AG08396 (cell line): ENCODE measurements at places on chromosomes 16 and 17.

DNA sequence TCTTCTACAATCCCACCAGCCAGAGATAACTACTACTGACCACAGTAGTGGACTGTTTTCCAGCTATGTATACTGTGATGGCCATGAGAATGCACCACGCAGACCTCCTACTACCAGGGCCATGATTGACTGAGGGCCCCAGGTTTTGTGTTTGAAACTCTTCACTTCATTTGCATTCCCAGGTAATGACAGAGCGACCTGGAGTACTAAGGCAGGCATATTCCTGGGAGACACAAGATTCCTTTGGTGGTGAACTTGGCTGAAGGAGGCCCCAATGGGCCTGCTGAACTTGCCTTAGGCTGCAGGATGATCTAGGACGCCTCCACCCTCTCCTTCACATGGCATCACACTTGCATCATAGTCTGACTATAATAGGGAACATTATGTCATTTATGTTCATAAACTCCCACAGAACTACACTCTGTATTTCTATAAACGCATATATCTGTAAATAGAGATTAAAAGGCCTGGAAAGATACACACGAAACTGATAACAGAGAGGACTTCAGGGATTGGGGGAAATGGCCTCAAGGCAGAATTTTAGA is 30.4 kb downstream of the CLEC19A start:
- no peak for DNase-seq

DNA sequence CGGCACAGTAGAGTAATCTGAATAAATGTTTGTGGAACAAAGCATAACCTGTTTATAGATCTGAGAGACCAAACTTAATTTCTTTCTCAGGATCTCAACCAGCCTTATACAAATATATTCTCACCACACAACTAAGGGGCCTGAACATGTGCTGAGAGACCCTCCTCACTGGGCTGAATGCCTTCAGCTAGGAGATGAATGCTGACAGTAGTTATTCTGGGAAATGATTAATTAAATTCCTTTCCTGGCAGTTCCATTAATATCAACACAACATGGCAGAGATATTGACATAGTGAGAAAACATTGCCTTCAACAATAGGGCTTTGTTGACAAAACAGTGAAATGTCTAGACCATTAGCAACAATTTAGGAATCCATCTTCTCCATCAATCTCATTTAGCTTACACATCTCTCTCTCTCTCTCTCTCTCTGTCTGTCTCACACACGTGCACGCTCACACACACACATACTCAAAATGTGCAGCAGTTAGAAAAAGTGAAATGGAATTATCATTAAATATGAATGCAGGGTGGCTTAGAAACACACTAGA is 780.8 kb upstream of the CDH8 start:
- DNase-seq = no peak

DNA sequence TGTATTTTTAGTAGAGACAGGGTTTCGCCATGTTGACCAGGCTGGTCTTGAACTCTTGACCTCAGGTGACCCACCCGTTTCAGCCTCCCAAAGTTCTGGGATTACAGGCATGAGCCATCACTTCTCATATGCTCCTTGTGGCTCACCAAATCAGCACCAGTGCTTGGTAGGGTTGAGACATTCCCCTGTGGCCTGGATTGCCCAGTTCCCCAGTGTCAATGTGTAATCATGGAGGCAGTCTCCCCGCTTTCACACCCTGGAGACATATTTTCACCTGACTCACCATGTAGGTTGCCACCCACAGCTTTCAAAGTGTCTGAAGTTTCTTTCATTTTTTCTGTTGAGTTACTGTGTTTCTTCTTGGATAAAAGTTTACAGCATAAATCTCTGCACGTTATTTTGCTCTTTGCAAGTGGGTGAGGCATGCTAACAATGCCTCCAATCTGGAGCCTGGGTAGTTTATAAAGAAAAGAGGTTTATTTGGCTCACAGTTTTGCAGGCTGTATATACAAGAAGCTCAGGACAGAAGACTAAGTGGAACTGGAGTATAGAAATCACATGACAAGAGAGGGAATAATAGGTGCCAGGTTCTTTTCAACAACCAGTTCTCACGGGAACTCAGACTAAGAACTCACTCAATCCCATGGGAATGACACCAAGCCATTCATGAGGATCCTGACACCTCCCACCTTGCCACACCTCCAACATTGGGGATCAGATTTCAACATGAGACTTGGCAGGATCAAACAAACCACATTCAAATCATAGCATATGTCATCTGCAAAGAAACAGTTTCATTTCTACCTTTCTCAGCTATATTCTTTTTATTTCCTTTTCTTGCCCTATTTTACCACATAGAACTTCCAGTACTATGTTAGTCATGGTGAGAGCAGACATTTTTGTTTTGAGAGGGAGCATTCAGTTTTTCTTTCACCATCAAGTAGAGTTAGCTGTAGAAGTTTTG is 113.2 kb downstream of the PHKB start:
- peak; percentile 27 for DNase-seq

GRCh38 chr17:57010487-57010886 is 32.6 kb downstream of the SCPEP1 start:
- DNase-seq = no peak

DNA sequence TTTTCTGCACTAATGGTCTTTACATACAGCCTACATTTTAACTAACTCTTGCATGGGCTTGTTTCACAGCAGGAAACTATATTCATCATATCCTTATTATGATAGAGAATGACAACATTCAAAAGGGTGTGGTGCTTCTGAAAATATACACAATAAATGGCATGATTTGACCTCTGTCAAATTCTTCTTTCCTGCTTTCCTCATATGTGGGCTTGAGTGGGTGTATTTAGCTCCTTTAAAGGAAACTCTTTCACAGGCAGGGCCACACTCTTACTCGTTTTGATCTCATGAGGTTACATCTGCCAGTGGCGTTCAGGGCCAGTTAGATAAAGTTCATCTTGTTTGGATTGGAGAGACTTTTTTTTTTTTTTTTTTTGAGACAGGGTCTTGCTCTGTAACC is 6.1 kb downstream of the SLC35G3 start:
- DNase-seq = no peak

DNA sequence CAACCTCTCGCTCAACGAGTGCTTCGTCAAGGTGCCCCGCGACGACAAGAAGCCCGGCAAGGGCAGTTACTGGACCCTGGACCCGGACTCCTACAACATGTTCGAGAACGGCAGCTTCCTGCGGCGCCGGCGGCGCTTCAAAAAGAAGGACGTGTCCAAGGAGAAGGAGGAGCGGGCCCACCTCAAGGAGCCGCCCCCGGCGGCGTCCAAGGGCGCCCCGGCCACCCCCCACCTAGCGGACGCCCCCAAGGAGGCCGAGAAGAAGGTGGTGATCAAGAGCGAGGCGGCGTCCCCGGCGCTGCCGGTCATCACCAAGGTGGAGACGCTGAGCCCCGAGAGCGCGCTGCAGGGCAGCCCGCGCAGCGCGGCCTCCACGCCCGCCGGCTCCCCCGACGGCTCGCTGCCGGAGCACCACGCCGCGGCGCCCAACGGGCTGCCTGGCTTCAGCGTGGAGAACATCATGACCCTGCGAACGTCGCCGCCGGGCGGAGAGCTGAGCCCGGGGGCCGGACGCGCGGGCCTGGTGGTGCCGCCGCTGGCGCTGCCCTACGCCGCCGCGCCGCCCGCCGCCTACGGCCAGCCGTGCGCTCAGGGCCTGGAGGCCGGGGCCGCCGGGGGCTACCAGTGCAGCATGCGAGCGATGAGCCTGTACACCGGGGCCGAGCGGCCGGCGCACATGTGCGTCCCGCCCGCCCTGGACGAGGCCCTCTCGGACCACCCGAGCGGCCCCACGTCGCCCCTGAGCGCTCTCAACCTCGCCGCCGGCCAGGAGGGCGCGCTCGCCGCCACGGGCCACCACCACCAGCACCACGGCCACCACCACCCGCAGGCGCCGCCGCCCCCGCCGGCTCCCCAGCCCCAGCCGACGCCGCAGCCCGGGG is 1.3 kb downstream of the FOXC2 start:
- DNase-seq = peak; percentile 70

GRCh38 chr17:65498816-65499215 is 62.6 kb downstream of the AXIN2 start:
- no peak for DNase-seq

- DNase-seq = peak; percentile 43
Observed at GRCh38 chr16:86270696-86271095, 239.6 kb upstream of the FOXF1 start.

GRCh38 chr17:61476476-61477203 is 24.4 kb downstream of the TBX4 start:
- no peak for DNase-seq

DNA sequence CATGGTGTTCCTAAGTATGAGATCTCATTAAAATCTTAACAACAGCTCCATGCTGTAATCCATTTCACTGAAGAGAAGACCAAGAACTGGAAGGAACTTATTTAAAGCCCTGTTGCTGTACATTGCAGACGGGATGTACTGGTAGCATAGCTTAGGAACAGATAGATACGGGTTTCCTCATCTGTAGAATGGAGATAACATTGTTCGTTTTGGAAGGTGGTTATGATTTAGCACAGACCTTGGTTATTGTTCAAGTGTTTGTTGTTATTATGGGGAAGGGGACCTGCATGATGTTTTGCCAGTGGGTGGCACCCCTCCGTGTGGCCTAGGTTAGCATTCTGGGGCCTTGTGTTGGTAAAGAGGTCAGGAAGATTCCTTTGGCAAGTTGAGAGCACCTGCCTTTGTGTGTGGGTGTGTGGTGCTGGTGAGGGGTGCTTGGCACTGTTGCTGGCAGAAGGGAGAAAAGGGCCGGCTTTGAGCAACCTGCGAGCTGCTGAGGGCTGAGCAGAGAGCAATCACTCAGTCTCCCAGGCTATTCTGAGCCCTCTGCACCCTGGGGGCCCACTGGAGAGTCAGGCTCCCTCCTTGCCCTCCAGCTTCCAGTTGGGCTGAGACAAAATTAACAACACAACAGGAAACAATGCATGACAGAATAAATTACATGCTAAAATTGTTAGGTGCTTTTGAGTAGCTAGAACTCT is 2.3 kb downstream of the TAOK2 start:
- peak; percentile 12 for DNase-seq

DNA sequence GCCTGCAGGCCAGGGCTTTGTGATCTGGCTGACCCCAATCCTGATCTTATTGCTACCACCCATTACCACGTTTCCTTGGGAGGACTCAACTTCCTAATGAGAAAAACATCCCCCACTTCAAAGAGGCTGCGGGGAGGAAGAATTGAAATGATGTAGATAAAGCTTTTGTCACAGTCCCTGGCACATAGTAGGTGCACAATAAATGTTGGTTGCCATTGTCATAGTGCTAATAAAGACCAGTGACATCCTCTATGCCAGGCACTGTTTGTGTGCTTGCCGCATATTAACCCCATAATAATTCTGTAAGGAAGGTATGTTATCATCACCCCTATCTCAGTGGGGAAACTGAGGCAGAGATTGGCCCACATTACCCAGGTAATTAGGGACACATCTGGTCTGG is 22.4 kb downstream of the WNT3 start:
- DNase-seq = no peak

GRCh38 chr17:44782326-44782850 is 23.6 kb downstream of the ADAM11 start:
- DNase-seq = no peak

DNA sequence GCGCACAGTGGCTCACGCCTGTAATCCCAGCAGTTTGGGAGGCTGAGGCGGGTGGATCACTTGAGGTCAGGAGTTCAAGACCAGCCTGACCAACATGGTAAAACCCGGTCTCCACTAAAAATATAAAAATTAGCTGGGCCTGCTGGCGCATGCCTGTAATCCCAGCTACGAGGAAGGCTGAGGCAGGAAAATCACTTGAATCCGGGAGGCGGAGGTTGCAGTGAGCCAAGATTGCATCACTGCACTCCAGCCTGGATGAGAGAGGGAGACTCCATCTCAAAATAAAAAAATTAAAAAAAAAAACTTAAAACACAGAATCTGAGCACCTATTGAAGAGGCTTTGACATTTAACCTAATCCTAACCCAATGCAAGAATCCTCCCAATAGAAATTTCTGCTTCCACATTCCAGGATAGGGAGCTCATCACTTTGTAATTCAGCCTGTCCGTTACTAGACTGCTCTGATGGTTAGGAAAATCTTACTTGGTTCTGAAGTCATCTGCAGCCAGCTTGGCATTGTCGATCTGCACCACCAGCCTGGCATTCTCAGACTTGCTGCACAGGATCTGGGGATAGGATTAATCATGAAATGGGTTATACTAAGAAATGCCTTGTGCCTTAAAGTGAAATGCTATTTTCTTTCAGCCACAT is 2.1 kb downstream of the KRT33B start:
- peak; percentile 82 for DNase-seq

- DNase-seq = no peak
Observed at GRCh38 chr17:69427486-69428197, 13.1 kb downstream of the MAP2K6 start.

GRCh38 chr17:332023-332422 is 20.6 kb downstream of the RPH3AL start:
- DNase-seq = no peak

DNA sequence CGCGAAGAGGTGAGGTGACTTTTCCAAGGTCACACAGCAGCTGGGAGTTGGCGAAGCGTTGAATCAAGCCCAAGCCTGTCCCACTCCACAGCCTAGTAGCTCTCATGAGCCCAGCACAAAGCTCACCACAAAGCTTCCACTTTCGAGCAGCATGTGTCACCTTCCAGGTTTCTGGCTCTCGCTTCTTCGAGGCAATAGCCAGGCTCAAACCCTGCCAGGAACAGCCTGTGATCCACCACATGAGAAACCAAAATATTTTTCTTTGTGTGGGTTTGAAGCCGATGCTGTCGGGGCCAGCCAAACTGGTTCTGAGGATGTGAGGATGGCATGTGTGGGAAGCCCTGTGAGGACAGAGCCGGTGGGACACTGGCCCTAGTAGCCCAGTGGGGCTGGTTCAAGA is 68.1 kb downstream of the COG7 start:
- no peak for DNase-seq

DNA sequence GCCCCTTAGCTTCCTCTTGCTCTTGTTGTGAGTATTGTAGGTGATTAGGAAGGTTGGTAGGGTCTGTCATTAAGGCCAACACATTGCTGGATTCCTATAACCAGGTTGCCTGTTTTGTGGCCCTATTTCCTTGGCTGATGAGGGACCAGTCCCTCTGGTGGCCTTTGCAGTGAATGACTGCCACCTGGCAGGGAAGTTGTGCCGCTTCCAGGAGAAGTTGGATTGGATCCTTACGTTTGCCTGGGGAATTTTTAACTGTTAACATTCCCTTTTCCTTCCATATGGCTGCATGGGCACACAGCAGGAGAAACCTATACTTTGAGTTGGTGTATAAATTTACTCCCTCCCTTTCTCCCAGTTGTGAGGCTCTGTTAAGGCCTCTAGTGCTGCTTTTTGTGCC is 32.4 kb downstream of the LCMT1 start:
- DNase-seq = no peak
